ENCODE measurements at places on chromosomes 13 and 19. TPM values are rescaled to one million over a fixed set of nuclear protein-coding genes. Genes with fewer than 3 reads are reported as not detected.

Gene CA11
- total RNA-seq, result 13.0 TPM

DNA sequence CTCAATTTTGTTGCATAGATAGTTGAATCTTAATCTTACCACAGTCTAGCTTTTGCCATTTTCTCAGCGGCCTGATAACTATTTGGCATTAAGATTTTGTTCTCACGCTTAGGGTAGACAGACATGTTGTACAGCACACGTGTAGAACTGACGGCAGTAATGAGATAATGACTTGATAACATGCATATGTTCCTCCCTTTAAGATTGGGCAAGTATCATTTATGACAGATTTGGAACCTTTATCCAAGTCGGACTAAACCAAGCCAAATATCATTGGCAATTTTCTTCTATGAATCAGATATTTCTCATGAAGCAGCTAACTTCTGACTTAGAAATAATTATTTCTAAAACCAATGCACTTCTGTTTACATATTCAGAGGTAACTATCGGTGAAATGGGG is 205.5 kb downstream of the NDFIP2 start:
- DNase-seq, result no peak
- no peaks in the 10 kb centered on the region for H3K36me3 ChIP-seq
- no peak overlapping the region for H3K27ac ChIP-seq
- H3K4me1 ChIP-seq, result no peaks in the 10 kb centered on the region
- no peak overlapping the region for H3K4me3 ChIP-seq

DNA sequence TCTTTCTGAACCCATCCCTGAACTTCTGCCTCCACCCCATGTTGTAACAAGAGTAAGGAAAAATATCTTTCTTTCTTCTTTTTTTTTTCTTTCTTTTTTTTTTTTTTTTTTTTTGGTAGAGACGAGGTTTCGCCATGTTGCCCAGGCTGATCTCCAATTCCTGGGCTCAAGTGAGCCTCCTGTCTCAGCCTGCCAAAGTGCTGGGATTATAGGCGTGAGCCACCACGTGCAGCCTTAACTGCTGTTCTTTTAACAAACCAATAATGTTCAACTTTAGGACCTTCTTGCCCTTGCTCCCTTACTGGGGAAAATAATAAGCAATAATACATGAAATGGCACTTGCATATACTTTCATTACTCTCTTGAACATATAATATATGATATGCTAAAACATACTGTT is 19.6 kb downstream of the GPR183 start:
- H3K4me3 ChIP-seq, result peak overlapping the region; percentile 35
- DNase-seq, result no peak
- peak overlapping the region; percentile 64 for H3K27ac ChIP-seq
- H3K27me3 ChIP-seq, result no peaks in the 10 kb centered on the region
- peaks cover 21% of the 10 kb centered on the region for H3K36me3 ChIP-seq

- DNase-seq, result no peak
- no peaks in the 10 kb centered on the region for H3K36me3 ChIP-seq
- no peak overlapping the region for H3K27ac ChIP-seq
- H3K4me1 ChIP-seq, result no peaks in the 10 kb centered on the region
- no peaks in the 10 kb centered on the region for H3K27me3 ChIP-seq
Measured at GRCh38 chr13:55302568-55302967, 1838.2 kb upstream of the PRR20A start.

DNA sequence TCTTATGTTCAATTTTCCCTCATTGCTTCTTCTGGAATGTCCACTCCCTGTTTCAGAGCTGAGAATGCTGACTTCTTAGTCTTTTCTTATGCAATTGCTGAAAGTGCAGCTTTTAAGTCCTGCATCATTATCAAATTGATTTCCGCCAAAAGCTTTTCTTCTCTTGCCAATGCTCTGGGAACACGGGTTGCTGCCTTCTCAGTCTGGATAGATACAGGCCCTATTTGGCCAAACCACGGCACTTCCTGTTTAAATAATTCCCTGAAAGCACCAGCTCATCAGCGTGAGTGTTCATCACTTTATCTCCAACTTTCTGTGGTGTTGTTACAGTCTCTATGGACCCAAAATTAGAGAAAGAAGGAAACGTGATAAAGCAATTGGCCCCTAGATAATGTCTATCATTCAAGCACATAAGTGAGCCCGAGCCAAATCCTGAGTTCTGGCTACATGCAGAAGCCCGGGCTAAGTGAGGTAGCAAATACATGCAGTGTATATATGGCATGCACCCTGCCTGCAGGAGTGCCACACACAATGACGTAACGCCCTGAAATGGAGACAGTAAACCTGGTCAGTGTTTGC is 85.7 kb downstream of the CYSLTR2 start:
- H3K27me3 ChIP-seq, result peaks cover 2% of the 10 kb centered on the region
- H3K4me3 ChIP-seq, result no peak overlapping the region
- DNase-seq, result no peak
- no peaks in the 10 kb centered on the region for H3K4me1 ChIP-seq
- no peaks in the 10 kb centered on the region for H3K36me3 ChIP-seq
- H3K27ac ChIP-seq, result no peak overlapping the region

DNA sequence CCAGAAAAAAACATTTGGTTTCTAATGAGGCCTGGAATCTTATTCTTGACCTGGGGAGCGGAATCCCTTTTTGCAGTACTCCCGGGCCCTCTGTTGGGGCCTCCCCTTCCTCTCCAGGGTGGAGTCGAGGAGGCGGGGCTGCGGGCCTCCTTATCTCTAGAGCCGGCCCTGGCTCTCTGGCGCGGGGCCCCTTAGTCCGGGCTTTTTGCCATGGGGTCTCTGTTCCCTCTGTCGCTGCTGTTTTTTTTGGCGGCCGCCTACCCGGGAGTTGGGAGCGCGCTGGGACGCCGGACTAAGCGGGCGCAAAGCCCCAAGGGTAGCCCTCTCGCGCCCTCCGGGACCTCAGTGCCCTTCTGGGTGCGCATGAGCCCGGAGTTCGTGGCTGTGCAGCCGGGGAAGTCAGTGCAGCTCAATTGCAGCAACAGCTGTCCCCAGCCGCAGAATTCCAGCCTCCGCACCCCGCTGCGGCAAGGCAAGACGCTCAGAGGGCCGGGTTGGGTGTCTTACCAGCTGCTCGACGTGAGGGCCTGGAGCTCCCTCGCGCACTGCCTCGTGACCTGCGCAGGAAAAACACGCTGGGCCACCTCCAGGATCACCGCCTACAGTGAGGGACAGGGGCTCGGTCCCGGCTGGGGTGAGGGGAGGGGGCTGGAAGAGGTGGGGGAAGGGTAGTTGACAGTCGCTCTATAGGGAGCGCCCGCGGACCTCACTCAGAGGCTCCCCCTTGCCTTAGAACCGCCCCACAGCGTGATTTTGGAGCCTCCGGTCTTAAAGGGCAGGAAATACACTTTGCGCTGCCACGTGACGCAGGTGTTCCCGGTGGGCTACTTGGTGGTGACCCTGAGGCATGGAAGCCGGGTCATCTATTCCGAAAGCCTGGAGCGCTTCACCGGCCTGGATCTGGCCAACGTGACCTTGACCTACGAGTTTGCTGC is at the start of gene ICAM4:
Gene ICAM4 (plus strand): TSS at position 153 of the 935 bp plus-strand sequence. CDS start 58 bp downstream, at position 211.
- peak within 1 kb of the TSS; percentile 72 for H3K27ac ChIP-seq
- peaks cover 24% of the 10 kb centered on the region for H3K36me3 ChIP-seq
- H3K27me3 ChIP-seq, result peaks cover 35% of the 10 kb centered on the region
- H3K4me3 ChIP-seq, result peak within 1 kb of the TSS; percentile 62
- peaks cover 54% of the 10 kb centered on the region for H3K4me1 ChIP-seq

- H3K36me3 ChIP-seq, result peaks cover 6% of the 10 kb centered on the region
- DNase-seq, result no peak
- no peak overlapping the region for H3K27ac ChIP-seq
Measured at GRCh38 chr13:33105387-33106005, 89.3 kb downstream of the KL start.

All from activated T-helper 1 cell treated with anti-CD3 and anti-CD28 coated beads, Interleukin-12 subunit alpha, Interleukin-12 subunit beta, Interleukin-2, Interleukin-4 antibody, amounts not matched to agents 30 ng/mL and 10 ng/mL and 1 ng/mL, durations not matched to agents 14 hours and 24 hours and 36 hours (primary cell).